OCI-LY7 (cell line): ENCODE measurements at places on chromosomes 1 and 21. TPM values are rescaled to one million over a fixed set of nuclear protein-coding genes. Genes with fewer than 3 reads are reported as not detected.

GRCh38 chr1:96633695-96634094 lies 87.9 kb upstream of the PTBP2 start:
- DNase-seq, result no peak

DNA sequence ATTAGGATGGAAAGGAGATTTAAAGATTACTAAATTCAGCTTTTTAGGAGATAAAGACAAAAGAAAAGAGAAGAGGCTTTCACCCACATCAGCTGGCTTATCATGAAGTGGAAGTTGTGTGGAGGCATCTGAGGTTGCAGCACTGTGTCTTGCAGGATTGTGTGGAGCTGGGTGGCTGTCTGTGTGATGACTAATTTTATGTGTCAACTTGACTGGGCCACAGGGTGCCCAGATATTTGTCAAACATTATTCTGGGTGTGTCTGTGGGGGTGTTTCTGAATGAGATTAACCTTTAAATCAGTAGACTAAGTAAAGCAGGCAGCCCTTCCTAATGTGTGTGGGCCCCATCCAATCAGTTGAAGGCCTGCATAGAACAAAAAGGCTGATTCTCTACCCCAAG lies 3.9 kb downstream of the KCNA10 start:
- no peak for DNase-seq

- no peak for DNase-seq
These were observed 282.2 kb downstream of the PLPP3 start for GRCh38 chr1:56297208-56297607.

- peak; percentile 64 for DNase-seq
These were observed 160.8 kb downstream of the VAV3 start for GRCh38 chr1:107804134-107804533.

- no peak for DNase-seq
These were observed 35.1 kb upstream of the PRSS38 start for GRCh38 chr1:227780101-227781044.

GRCh38 chr1:39825432-39825941 lies 36.8 kb upstream of the BMP8B start:
- peak; percentile 33 for DNase-seq

GRCh38 chr1:154176337-154176736 lies 15.6 kb downstream of the TPM3 start:
- no peak for DNase-seq

- DNase-seq, result no peak
These were observed 161.0 kb downstream of the DHRS3 start for GRCh38 chr1:12456979-12457378.

DNA sequence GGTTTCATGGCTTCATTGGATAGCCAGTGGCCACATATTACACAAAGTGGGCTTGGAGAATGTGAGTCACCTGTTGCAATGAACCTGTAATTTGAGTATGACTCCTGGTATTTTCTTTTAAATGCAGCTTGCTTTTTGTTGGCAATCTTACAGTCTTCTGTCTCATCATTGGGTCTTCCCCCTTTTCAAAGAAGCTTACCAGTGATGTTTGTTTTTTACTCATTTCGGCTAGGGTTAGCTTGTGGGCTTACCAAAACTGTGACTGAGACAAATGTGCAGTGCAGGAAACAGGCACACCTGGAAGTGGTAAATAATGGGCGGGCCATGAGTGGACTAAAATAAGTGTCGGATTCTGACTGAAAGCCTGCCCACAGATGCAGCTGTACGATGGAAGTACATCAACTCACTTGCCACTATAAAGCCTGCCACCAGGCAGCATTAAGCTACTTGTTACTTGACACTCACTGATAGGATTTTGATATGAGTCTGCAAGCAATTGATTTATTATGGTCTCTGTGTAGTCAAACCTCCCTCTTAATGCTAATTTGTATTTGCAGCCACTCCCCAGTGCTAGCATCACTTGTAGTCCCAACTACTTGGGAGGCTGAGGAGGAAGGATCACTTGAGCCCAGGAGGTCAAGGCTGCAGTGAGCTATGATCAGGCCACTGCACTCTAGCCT lies 4.2 kb downstream of the HHAT start:
- DNase-seq, result peak; percentile 91

- DNase-seq, result no peak
These were observed at the start of gene HPCA for GRCh38 chr1:32886004-32886827. TSS of gene HPCA (plus strand) at chr1:32886491. CDS start at chr1:32888899, 2,408 bp downstream.

DNA sequence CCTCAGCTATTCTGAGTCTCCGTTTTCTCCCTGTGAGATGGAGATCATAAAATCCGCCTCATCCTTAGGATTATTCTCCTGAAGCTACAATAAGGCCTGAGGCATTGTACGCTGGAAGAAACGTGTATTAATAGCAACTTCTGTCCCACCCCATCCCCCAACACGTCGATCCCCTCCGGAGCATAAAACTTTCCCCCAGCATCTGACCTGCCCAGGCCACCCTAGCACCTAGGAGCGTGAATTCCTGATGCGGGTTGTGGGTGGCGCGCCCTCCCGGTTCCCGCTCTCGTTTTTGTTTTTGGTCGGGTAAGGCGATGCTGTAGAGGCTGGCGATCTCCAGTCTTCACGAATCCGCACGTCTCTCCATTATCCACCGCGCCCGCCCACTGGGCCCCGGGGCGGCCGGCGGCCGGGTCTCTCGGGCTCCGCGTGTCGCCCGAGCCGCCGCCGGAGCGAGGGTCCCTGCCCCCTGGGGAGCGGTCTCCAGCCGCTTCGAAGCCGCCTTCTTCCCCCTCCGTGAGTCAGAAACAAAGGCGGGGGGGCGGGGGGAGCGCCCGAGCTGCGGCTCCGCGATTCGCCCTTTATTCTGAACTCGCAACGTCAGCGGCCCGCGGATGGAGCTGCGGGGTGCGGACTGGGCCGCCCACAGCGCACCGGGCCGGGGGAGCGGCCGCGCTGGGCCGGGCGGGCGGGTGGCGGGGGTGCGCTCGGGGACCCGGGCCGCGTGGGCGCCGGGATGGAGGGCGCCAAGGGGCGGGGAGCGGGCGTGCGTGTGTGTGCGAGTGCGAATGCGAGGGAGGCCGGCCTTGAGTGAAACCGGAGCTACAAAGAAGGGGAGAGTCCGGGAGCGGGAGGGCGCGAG lies at the start of gene PLEKHO1:
TSS of gene PLEKHO1 (plus strand) at position 646 of the 862 bp plus-strand sequence. CDS start 342 bp downstream, outside the sequence.
- DNase-seq, result peak; percentile 77

DNA sequence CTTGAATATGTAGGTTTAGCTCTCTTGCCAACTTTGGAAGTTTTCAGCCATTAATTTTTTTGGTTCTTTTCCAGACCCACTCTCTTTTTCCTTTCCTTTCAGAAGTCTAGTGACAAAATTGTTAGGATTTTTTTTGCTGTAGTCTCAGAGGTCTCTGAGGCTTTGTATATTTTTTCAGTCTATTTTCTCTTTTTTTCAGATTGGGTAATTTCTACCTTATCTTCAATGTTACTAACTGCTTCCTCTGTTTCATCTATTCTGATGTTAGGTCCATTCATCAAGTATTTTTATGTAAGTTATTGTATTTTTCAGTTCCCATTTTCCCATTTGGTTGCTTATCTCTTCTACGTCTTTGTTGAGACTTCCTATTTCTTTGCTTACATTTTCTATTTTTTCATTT lies 15.7 kb downstream of the RGS2 start:
- DNase-seq, result no peak

GRCh38 chr1:52795464-52795863 lies 47.1 kb upstream of the ZYG11A start:
- no peak for DNase-seq

- DNase-seq, result no peak
These were observed 9.7 kb downstream of the ARHGEF2 start for GRCh38 chr1:155968670-155969069.

DNA sequence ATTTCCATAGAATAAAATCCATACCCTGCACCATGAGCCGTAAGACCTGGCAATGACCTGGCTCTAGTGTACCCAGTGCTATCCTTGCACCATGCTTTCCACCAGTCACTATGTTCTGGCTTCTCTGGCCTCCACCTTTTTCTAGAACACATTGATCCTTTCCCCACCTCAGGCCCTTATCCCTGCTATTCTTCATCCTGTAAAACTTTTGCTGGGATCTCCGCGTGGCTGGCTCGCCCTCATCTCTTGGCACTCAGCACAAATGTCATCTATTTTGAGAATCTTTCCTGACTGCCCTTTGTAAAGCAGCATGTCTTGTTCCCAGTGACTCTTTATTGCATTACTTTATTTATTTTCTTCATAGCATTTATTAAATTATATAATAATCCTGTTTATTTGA lies 169.8 kb upstream of the B3GALT2 start:
- DNase-seq, result no peak

DNA sequence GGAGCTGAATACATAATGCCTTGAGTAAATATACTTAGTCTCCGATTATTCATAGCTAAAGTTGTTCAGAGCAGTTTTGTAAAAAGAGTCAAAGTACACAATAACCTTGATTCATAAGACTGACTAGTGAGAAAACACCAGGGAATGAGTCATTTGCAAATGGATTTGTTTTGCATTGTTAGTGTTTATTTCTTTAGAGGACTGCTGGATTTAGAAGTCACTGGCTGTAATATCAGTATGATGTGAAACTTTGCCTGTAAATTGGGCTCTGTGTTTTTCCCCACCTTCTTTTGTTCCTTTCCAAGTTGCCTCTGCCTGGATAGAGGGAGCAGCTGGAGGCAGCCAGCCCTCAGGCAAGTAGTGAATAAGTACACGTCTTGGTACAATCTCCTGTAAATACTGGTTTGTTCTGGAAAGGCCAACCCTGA lies 474.7 kb downstream of the NUF2 start:
- DNase-seq, result no peak

DNA sequence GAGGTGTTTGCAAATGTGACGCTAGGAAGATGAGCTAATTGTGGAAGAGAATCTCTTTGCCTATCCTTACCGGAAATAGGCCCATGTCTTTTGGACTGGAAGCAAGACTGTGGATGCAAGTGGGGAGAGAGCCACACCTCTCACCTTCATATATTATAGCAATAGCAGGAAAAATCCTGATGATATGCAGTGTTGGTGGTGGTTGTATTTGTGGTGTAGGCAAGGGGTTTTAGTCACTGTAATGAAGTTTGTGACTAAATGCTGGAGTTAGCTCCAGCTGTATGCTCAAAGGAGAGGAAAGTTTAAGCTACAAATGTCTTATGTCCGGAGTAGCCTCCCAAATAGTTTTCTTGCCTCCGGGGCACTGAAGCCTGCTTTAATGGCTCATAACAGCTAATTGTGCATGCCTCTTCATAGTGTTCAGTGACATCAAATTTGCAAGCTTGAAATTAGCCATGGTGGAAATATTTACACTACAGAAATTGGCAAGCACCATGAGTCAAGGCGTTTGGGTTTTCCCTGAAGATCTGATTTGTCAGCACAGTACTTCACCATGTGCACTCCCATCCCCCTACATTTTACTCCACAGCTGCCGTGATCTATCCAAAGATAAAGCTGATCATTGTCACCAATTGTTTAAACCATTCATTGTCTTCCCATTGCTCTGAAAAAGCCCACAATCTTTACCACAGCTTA lies 102.6 kb upstream of the ZNF644 start:
- no peak for DNase-seq

GRCh38 chr1:216927633-216928032 lies 204.4 kb upstream of the ESRRG start:
- DNase-seq, result no peak

GRCh38 chr1:115230281-115230680 lies 107.8 kb downstream of the NGF start:
- no peak for DNase-seq

DNA sequence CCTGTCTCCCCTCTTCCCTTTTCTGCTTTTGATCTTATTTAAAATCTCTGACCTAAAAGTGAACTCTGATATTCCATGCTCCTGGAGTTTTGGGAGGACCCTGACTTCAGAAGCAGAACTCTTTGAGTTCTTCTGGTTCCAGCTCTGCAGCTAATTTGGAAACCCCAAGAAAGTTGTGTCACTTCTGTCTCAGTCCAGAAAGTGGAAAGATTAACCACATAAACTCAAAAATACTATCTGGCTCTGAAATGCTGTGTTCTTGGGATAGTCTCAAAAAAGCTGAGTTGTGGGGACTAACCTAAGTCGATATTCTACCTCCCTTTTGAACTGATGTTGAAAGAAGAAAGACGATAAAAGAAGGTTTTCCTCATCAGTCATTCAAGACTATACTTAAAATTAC lies 59.8 kb downstream of the ITPKB start:
- no peak for DNase-seq

GRCh38 chr1:233446935-233447334 lies 119.4 kb downstream of the MAP3K21 start:
- DNase-seq, result no peak

DNA sequence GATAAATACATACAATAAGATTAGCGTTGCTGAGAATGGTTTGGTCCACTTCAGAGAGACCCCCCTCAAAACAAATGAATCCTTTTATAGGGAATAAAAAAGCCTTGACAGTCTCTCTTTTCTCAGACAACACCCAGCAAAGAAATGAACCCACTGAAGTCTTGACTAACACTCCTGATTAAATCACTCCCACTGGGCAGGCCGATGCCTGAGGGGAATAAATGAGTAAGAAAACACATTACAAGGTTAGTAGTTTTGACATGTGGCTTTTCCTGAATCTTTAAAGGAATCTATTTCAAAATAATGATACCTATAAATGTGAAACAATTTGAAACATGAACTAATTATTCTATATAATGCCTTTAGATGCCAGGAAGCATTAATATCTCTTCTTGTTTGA lies 146.9 kb upstream of the POGK start:
- DNase-seq, result no peak

DNA sequence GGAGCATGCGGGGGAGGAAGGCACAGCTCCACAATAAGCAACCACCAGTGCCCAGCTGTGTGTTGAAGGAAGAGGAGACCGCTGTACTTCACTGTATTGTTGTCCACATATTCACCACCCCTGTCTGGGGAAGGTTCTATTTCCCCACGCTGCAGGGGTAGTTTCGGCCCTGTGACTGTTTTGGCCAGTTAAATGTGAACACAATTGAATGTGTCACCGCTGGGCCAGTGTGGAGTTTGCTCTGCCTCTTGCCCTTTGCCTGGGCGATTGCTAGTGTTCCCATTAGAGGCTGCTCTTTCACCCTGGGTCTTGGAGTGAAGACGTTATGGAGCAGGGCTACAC lies 32.6 kb downstream of the UBE4B start:
- no peak for DNase-seq

DNA sequence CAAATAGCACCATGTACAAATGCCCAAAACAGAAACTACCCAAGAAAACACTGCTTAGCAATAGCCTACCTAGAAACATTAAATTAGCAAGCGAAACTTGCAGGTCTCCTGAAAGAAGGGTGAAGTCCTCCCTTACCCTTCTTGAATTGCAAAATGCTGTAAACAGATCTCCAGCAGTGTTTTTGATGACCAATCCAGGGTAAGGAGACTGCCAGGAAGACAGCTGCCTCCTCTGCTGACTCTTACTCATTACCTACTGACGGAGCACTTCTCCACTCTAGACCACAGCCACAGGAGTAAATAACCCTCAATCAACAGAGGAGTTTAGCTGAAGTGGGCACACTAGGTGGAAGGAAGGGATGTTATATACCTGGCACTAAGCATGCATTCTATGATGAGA lies 32.2 kb upstream of the GADD45A start:
- no peak for DNase-seq

GRCh38 chr1:223257856-223258550 lies 106.0 kb downstream of the SUSD4 start:
- no peak for DNase-seq

GRCh38 chr1:97489834-97490233 lies 431.0 kb downstream of the DPYD start:
- no peak for DNase-seq

RNF187 gene
- total RNA-seq, result 478 and 484 TPM in 2 replicates

ZNF124 gene
- total RNA-seq, result 32.9 and 33.3 TPM in 2 replicates

SLC41A1 gene
- 6.4 and 8.2 TPM in 2 replicates for total RNA-seq

GJB4 gene
- not detected in 2 replicates for total RNA-seq

GIPC2 gene
- not detected in 2 replicates for total RNA-seq

CPLANE2 gene
- 15.4 and 15.6 TPM in 2 replicates for total RNA-seq

RHBDL2 gene
- not detected in 2 replicates for total RNA-seq

CSF1 gene
- not detected in 2 replicates for total RNA-seq

MAB21L3 gene
- not detected in 2 replicates for total RNA-seq

RNU1-1 gene
- 1,721 and 1,968 TPM in 2 replicates for total RNA-seq

ATP6V1G3 gene
- 0.90 TPM in 1 of 2 replicates, not detected in the other for total RNA-seq

C1orf185 gene
- total RNA-seq, result not detected in 2 replicates
